GM10248 (cell line): ENCODE measurements at places on chromosomes 7 and 10.

- no peak for DNase-seq
Observed at GRCh38 chr10:73888514-73888913, 14.2 kb upstream of the CAMK2G start.

GRCh38 chr7:35519971-35520809 lies 174.7 kb downstream of the HERPUD2 start:
- DNase-seq = peak; percentile 72

- no peak for DNase-seq
Observed at GRCh38 chr7:99437946-99438572, 539 bp downstream of the PTCD1 start.

- peak; percentile 70 for DNase-seq
Observed at GRCh38 chr10:110803830-110804338, 67.8 kb upstream of the PDCD4 start.

DNA sequence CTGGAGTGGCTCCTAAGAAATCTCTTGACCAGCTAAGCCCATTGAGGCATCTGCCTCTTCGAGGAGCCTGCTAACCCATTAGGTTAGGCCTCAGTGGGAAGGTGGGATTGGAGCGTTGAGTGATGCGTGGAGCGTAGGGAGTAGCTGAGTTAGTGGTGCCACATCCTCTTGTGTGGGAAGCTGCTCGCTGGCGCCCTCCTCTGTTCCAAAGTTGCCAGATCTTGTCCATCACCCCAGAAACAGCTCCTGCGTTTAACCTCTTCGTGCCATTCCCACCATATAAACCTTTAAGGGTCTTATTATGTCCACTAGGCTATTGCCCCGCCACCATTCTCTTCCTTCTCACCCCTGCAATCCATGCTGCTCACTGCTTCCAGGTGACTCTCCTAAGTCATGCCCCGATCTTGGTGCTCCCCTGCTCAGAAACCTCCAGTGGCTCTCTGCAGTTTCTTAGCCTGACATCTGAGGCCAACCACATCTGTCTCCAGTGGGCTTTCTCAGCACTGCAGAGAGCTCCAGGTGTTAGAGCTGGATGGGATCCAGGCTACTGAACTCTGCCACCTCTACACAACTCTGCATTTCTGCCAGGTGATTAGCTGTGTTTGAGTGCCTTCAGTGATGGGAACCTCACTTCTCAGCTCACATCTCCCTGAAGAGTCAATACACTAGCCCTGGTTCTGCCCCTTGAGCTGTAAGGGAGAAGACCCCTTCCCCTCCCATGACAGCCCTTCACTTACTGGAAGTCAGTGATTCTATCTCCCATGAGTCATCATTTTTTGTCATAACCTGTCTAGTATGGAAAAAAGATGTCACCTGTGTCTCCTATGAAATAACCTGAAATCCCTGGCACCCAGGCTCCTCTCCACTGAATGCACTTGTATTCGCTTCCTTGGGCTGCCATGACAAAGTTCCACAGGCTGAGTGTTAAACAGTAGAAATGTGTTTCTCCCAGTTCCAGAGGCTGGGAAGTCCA lies 65.0 kb upstream of the FGFR2 start:
- DNase-seq = no peak

DNA sequence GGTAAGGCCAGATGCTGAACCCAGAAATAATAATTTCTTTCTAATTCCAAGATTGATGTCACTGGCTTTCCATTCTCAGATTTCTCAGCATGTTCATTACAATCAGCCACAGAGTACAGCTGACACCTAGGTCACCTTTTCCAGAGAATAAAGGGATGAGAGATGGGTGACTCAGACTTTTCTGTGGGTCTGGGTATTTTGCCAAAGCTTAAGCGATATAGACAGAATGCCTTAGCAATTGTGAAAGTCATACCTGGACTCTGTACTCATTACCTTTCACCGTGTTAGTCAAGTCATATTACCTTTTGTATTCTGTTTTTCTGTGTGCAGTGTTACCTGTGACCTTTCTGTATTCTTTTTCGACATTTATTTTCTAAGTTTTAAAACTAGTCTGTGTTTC lies 10.6 kb upstream of the PRTFDC1 start:
- DNase-seq = no peak

- no peak for DNase-seq
Observed at GRCh38 chr10:24898501-24898900, 53.9 kb downstream of the PRTFDC1 start.

- no peak for DNase-seq
Observed at GRCh38 chr10:77458986-77459590, 178.5 kb downstream of the KCNMA1 start.

- DNase-seq = no peak
Observed at GRCh38 chr7:144487901-144488300, 84.4 kb upstream of the NOBOX start.

GRCh38 chr7:110142939-110143526 lies 947.9 kb upstream of the LRRN3 start:
- DNase-seq = no peak
